Tongue (tissue), 3 donors: ENCODE measurements at places on chromosomes 11 and 22.

DNA sequence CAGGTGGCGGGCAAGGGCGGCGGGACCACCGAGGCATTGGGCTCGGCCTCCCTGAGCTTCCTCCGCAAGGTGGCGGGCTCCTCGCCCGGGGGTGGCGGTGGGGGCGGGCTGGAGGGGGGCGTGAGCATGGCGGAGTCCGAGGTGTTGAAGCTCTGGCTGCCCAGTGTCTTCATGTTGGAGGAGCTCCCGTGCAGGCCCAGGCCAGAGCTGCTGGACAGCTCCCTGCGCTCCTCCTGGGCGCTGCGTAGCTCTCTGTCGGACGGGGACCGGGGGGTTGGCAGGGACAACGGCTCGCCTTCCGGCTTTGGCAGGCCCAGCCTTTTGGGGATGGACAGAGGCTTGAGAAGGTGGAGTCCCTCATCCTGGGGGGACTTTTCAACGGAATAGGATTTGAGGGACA is 43.9 kb upstream of the BID start:
- DNase-seq: no peak

DNA sequence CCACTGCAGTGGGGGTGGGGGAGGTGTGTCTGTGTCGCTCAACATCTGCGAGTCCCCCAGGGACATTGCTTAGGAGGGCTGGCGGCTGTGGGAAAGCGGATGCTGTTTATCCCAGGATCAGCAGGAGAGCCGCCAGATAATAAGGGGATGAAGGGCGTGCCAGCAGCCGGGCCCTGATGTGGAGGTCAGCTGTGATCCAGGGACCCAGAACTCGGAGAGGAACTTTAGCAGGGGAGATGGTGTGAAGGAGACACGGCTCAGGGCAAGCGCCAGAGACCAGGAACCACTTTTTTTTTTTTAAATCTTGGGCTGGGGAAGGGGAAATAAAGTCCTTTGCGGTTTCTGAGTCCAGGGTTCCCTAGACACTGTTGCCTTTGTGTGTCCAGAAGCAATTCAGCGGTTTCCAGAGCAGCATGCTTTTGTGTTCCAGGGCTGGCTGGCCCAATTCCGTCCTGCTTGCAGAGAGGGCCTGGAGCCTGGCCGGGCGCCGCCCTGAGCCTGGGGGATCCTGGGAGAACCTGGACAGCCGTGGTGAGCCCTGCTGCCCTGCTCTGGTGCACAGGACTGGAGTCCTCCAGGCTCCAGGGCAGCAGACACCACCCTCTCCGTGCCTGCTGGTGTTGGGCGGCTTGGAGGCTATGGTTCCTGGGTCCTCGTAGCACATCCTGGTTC is at the start of gene GRAMD4:
TSS of gene GRAMD4 (plus strand) at position 557 of the 672 bp plus-strand sequence. CDS start 6,414 bp downstream, outside the sequence.
- DNase-seq: peak; percentile 65

DNA sequence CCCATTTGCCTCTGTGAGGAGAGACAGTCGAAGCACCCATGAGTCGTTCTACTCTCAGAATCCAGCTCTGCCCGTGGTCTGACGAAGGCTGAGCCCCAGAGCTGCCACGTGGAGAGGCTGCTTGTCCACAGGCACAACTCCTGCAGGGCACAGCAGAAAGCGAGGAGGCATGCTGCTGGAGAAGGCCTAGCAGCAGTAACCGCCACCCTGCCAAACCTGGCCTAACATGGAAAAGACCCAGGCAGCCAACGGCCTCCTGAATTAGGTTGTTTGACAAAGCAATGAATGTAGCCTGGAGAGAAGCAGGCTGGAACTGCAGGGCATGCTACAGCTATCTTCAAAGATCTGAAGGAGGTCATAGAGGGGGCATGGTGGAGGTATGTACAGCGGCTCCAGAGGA is 89.7 kb downstream of the SNX19 start:
- no peak for DNase-seq

- DNase-seq: no peak
Measured at GRCh38 chr22:39594411-39594810, 23.9 kb downstream of the CACNA1I start.

DNA sequence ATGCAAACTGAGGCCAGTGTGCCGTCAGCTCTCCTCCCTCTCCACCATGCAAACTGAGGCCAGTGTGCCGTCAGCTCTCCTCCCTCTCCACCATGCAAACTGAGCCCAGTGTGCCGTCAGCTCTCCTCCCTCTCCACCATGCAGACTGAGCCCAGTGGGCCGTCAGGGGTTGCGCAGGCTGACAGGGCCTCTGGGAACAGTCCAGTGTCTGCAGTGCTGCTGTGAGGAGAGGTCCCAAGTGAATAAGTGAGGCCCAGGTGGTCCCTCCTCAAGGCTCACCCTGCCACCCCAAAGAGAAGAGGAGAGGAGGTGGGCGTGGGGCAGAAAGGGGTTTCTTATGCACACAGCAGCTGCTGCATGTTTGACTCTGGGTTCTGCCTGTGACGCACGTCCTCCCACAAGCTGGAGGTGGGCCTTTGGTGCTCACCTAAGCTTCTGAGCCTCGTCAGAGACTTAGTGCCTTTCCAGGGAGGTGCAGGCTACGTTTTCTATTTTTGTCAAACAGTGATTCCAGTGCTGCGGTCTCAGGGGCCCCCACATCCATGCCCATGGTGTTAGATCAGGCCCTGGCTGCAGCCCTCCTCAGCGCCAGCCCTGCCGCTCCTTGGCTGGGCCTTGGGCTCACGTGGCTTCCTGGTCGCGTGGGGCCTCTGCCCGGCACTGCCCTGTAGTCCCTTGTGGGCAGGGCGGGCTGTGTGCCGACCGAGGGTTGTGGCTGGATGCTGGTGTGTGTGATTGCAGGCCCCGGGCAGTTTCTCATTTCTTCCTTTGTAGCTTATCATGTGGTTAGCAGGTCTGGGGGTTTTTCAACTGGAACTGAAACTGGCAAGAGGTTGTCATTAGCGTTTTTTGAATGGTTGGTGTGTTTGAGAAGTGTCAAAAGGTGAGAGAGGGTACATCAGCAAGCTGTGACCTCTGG is 7.1 kb downstream of the TPCN2 start:
- no peak for DNase-seq

DNA sequence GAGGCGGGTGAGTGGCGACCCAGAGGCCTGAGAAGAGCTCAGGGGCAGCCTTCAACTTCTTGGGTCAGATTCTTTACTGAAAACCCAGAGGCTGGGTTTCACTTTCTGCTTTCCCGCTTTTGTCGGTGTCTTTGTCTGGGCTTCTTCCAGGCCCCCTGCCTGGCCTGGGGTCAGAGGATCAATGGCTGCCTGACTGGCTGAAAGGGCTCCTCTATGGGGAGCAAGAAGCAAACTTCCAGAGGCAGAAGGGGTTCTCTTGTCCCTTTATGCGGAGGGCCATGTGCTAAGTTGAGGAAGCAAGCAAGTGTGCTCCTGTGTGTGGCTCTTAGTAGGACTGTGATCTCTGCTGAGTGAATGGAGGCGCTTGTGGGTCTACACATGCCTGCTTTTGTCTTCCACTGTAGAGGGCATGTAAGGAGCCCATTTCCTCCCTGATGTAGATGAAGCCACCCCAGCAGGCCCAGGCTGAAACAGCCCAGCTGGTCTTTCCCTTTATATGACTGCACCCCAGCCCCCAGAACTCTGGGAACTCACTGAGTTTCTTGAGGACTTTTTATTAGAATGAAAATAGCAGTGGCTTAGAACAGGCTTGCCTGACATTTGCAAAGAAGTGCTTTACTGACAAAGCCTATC is 1.0 kb upstream of the PKNOX2 start:
- DNase-seq: no peak
